ENCODE measurements at places on chromosomes 12 and 14.
A peak's percentile ranks its signal among the peaks of the same experiment; 100 is the strongest.

GRCh38 chr14:76373456-76373855, 2.5 kb upstream of the ESRRB start:
- DNase-seq: no peak

DNA sequence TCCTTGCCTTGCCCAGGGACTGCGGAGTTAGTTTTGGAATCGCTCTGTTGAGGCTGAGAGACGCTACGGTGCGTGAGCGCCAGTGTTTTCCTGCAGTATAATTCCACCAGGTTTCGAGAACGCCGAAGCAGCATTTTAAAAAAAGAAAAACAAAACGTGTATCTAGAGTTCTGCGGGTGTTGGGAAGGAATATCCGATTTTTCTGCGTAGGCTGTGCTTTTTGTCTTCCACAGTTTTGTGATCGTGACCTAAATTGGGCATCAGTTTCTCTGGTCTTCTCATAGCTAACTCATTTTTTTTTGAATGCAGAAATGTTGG, 778 bp downstream of the DNM1L start:
- DNase-seq: no peak

- DNase-seq: no peak
These were observed 85.4 kb upstream of the TMEM260 start for GRCh38 chr14:56494167-56494566.

- DNase-seq: no peak
These were observed 172.8 kb upstream of the LMNTD1 start for GRCh38 chr12:25725931-25726330.

GRCh38 chr12:75750716-75751306, 239.4 kb upstream of the KRR1 start:
- DNase-seq: no peak

DNA sequence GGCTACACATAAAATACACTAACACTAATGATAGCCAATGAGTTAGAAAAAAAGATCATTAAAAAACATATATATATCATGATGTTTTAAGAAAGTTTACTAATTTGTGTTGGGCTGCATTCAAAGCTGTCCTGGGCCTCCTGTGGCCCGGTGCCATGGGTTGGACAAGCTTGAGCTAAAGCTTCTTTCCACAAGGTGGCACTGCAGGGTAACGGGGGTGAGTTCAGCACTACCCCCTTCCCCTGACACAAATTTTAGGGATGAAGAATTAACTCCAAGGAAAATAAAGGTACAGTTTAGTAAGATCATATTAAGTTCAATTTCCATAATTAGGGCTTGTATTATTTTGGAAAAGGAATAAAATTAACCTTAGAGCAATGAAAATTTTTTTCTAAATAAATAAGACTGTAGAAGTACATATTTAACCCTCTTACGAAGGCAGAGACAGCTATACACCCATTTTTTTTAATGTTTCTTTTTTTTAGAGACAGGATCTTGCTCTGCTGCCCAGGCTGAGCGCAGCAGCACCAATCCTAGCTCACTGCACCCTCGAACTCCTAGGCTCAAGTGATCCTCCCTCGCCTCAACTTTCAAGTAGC, 38.9 kb downstream of the PPP1R13B start:
- DNase-seq: peak; percentile 76

DNA sequence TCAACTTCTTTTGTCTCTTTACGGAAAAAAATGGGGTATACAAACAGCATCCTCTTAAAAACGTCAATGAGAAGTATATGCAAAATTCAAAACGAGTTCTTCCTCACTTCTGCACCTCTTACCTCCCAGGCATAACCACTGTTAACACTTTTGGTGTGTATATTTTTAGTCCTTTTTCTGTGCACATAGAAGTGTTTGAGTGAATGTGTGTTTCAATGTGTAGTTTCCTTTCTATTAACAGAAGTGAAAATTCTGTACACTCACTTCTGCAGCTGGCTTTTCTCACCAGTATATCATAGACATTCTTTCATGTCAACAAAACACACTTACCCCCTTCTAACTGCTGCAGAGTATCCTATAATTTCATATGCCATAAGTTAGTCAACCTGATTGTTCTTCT, 5.4 kb downstream of the UBR7 start:
- no peak for DNase-seq

DNA sequence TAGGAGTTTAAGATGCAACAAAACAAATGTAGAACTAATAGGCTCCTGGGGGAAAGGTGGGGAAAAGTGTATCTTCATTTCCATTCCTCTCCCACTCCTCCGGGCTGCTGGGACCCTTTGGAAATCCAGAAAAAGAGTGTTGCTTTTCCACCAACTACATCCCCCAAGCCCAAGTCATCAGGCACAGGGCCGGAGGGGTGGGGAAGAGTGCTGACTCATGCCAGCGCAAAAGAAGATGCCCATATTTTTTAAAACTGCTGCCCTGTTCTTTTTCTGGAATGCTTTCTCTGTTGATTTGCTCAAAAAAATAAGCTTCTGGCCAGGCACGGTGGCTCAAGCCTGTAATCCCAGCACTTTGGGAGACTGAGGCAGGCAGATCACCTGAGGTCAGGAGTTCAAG, 70.9 kb downstream of the TBK1 start:
- no peak for DNase-seq

DNA sequence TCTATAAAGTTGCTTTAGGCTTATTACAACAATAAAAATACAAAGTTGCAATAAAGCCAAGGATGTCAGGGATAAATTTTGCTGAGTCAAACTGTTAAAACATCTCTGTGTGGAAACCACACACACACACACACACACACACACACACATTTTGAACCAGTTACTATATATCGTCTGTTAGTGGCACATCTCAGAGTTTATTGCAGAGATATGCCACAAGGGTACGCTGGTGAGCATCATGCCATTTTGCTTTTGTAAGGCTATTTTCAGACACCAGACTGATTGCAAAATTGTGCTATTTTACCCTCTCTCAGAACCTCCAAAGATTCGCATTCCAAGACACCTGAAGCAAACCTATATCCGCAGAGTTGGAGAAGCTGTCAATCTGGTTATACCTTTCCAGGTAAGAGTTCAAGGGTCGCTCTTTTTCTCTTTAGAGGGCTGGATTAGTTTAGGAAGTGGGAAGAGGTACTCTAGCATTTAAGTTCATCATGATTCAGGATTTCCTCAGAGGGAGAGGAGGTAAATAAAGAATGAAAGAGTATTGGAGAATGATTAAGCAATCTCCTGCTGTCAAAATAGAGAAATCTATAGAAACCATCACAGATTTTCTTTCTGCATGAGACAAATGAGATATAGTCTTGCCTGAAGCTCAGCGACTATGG, 27.3 kb upstream of the CHPT1 start:
- no peak for DNase-seq

DNA sequence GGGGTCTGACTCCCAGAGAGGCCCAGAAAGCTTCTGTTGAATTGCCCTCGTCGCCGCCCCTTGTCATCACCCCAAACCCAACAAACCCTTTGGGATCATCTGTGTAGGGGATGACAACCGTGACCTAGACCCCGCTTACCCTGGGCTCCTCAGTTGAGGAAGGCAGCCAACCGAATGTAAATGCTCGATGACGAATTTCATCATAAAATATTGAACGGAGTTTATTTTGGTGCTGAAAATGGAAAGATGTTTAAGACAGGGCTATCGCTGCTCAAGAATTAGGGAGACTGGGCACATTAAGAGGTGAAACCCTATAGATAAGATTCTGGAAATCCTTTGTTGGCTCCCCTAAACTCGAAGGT, 512 bp downstream of the ACTR10 start:
- no peak for DNase-seq

GRCh38 chr14:59183150-59183549, 5.3 kb upstream of the DAAM1 start:
- DNase-seq: no peak

DNA sequence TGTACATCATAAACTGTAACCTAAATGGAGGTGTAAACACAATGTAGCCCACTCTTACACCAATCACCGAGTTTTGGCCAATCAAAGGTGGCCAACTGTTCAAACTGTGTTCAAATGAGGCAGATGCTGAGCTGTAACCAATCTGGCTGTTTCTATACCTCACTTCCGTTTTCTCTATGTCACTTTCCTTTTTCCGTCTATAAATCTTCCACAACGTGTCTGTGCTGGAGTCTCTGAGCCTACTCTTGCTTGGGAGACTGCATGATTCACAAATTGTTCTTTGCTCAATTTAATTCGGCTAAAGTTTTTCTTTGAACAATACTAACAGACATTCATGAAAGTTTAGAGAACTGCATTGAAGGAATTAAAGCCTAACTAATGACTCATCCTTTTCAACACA, 547.1 kb upstream of the USP15 start:
- DNase-seq: no peak

- DNase-seq: no peak
These were observed 139.7 kb downstream of the RIMBP2 start for GRCh38 chr12:130576371-130576816.

DNA sequence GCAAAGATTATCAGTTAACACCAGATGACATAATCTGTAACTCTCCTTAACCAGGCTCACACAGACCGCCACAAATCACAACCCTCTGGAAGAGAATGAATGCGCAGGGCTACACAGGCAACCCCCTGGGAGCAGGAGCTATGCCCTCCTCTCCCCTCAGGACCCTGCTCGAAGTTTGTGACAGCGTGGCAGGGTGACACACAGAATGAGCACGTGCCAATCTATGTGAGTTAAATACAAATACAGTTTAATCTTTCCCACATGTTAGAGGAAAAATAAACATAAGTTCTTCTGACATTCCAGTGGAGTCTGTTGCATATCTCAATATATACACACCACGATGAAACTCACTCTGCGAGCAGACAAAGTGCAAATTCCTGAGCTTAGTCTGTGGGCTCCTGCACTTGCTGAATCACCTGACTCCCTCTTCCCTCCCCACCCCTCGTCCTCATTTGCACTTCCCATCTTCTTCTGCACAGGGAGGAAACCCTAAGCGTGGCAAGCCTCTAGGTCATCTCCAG, 37.6 kb downstream of the BCAT1 start:
- no peak for DNase-seq

DNA sequence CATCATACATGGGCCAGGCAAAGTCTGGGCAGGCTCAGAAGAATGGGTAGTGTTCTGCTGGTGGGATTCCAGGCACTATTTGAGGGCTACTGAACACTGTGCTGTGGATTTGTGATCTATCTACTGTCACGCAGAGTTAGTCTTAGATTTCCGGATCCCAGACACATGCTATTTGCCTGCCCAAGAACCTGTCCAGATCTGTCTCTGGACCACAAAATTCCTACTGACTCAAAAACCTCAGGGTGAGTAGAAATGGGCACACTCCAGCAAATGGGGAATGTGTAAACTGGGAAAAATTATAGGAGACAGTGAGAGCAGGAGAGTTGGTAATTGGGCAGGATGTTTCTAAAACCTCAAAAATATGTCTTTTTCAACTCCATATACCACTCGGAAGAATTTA, 129.9 kb downstream of the GALC start:
- no peak for DNase-seq

- no peak for DNase-seq
These were observed 151.4 kb downstream of the KCNC2 start for GRCh38 chr12:75058228-75058627.

DNA sequence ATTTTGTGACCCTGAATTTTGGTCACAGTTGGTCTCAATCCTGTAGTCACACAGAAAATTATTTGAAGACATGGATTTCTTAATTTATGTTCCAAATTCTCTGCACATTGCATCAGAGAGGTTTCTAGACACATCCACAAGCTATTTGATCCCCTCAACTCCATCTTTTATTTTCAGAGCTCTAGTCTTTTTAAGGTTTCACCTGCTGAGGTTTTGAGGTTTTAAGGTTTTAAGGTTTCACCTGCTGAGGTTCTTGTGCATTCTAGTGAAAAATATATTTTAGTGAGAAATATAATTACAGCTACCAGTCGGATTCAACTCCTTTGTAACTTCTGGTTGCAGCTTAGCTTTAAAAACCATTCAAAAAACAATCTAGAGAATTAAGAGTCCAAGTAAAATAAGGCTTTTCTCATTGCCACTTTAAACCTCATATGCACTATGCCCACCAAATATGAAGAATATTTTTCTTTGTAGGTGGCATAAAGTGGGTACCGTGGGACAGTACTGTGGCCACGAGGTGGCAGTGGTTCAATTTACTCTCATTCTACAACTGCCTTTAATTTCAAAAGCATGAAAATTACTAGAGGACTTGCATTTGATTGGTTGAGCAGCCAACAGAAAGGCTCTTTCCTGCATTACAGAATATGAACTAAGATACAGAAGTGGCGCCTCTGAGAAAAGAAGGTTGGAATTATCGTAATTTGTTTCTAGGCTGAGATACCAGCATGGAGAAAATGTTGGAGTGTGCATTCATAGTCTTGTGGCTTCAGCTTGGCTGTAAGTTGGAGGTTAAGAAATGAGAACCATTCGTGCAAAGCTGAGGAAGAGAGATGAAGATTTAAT, 366.5 kb upstream of the OR4E1 start:
- no peak for DNase-seq

DNA sequence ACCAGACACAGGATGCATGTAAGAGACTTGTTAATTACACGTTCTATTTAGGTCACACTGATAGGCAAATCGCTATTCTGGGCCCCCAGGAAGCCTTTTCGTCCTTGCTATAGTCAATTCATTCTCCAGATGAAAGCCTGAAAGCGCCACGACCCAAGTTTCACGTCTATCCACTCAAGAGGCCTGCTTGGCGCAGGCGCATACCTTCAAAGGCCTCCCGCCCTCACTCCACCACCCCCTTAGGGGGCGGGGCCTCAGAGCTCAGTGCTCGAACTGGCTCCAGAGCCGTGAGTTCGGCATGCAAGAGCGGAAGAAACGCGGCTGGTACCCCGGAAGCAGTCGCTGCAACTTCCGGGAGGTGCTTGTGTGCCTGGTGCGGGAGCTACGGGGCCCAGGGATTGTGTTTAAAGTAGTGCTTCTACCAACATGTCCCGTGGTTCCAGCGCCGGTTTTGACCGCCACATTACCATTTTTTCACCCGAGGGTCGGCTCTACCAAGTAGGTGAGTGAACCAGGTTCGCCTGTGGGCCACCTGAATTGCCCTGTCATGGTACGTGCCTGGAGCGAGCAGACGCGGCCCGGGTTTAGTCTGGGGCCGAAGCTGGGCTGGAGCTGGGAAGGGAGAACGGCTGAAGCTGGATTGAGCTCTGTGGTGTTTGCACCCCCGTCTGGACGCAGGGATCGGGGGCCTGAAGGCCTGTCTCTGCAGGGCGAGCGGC, at the start of gene PSMA6:
PSMA6 (plus strand) TSS at position 332 of the 719 bp plus-strand sequence; CDS start at position 427, 95 bp downstream.
- DNase-seq: peak; percentile 99

DNA sequence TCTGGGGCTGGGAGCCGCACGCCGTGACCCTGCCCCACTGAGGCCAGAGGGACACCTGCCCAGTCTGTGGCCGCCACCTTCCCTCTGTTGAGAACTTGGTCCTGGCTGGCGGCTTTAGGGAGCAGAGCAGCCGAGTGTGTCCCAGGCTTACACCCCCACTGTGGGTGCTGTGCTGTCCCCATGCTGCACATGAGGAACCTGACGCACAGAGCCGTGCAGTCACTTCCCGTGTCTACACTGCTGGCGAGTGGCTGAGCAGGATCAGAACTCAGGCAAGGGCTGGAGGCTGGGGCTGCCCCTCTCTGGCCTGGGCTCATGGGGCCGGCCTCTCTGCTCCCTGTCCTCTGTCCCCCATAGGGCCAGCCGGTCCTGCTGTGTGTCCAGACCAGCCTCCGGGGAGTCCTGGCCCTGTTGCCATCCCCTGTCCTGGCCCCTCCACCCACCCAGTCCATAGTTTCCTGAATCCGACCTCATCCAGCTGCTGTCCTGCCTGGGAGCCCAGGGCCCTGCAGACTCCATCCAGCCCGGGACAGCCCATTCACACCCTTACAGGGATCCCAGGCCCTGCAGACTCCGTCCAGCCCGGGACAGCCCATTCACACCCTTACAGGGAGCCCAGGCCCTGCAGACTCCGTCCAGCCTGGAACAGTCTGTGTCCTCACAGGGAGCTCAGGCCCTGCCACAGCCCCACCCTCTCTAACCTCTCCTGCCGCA, 10.3 kb downstream of the FBRSL1 start:
- no peak for DNase-seq

Data from RWPE2 (cell line).